ENCODE measurements at places on chromosomes 7 and 10.

DNA sequence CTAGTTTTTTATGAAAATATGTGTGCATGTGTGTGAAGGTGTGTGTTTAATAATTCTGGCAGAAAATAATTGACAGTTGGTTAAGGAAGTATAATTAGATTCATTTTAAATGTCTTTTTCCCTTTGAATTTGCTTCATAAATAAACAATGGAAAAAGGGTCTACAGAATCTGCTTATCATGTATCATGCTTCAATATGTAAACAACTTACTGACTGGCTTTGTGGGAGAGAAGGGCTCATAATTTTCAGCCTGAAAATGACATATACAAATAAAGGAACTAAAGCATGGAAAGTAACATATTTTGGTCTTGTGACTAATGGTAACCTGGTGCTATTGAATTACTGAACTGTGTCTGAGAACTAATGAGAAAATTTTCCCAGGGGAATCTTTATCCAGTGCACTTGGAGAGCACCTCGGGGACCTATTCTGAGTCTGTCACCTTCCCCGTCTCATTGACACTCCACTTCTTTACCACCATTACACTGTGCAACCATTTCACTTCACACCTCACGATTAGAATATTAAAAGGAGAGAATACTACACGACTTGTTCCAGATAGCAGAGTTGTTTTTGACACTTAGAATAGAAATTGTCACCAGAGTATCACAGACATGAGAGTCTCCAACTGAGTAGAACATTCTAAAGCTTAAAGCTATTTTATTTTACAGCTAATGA lies 298.6 kb downstream of the TFEC start:
- DNase-seq, result no peak

DNA sequence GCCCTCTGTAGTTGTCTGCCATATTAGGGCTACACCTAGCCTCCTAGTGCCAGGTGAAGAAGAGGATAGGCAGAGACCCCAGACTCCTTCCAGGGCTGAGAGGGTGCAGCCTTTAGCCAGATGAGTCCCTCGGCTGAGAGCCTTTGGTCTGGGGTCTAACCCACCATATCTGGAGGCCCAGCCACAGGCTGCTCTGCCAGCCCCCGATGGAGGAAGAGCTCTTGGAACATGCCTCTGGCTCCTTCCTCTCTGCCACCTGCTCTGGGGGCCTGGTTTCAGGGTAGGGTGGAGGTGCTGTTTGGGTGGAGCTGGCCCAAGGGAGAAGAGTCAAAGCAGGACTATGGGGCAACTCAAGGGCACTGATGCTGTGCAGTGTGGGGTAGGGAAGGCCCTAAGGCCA lies 1.4 kb downstream of the LRRC18 start:
- no peak for DNase-seq

DNA sequence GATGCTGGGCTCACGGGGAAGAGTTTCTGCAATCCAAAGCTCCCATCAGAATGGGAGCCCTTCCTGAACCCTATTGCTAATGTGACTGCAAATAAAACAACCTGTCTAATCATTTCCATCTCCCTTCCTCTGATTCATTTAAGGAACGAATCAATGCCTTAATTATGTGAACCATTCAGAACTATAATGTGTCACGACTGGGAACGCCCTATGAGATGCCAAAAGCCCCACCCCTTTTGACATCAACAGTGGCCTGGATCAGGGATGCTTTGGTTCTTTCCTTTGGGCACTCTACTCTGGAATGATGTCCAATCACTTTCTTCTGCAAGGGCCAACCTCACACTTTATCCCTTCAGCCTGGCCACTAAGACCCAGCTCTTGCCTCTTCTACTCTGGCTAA lies 195.4 kb upstream of the AOAH start:
- DNase-seq, result no peak

- no peak for DNase-seq
Measured at GRCh38 chr10:102101152-102101551, 19.0 kb downstream of the LDB1 start.

- DNase-seq, result no peak
Measured at GRCh38 chr7:139871820-139872219, 42.8 kb downstream of the TBXAS1 start.

DNA sequence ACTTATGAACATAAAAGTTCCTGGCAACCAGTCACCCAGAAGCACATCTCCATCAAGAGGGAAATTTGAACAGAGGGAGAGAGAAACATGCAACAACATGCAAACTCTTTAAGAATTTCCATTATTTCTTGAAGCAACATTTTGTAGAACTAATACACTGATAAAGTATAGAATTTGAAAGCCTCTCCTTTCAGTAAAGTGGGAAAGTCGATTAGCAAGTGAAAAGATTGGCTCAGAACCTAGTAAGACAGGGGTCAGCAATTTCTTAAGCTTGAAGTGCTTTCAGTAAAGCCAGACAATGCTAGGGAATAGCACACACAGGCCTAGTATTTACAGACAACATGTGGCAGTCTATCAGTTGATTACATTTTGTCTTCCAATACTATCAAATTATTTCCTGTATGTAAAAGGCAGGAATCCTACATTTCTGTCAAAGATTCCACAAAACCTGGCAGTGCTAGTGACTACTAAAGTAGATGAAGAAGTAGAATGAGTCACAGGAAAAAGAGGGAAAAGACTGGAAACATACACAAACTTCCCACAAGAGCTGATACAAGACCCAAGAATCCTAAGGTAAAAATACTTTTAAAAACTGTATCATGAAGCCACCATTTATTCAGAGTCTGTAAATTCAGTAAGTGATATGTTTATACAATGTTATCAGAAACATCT lies 25.2 kb downstream of the DNAJC1 start:
- no peak for DNase-seq

DNA sequence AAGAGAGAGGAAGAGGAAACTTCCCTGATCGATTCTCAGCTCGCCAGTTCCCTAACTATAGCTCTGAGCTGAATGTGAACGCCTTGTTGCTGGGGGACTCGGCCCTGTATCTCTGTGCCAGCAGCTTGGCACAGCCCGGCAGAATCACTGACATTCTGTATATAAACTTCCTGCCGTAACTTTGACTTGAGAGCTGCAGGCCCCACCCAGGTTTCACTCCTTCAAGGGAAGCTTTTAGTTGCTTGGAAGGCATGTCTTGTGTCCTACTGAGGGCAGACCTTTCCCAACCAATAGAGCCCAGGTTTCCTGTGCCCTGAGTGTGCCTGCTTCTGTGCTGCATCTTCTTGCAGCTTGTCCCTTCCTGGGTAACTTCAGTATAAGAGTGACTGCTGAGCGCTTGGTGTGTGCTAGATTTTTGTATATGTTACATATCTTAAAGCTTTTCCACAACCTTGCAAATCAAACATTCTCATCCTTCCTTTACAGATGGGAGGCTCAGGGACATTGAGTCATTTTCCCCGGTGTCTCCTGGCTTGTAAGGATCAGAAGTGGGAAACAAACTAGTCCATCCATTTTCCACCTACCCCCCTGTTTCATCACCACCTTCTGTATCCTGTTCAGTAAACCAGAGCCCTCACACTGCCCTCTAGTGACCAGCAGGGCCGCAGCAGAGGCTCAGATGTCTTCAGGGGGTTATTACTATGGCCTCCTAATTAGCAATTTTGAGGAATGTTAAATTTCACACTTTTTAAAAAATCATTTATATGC lies 225.2 kb upstream of the PRSS58 start:
- DNase-seq, result no peak

GRCh38 chr7:94028768-94029167 lies 24.6 kb upstream of the BET1 start:
- DNase-seq, result no peak

- no peak for DNase-seq
Measured at GRCh38 chr10:2777666-2778355, 289.5 kb upstream of the PFKP start.

- no peak for DNase-seq
Measured at GRCh38 chr7:17722798-17723197, 217.5 kb downstream of the SNX13 start.

DNA sequence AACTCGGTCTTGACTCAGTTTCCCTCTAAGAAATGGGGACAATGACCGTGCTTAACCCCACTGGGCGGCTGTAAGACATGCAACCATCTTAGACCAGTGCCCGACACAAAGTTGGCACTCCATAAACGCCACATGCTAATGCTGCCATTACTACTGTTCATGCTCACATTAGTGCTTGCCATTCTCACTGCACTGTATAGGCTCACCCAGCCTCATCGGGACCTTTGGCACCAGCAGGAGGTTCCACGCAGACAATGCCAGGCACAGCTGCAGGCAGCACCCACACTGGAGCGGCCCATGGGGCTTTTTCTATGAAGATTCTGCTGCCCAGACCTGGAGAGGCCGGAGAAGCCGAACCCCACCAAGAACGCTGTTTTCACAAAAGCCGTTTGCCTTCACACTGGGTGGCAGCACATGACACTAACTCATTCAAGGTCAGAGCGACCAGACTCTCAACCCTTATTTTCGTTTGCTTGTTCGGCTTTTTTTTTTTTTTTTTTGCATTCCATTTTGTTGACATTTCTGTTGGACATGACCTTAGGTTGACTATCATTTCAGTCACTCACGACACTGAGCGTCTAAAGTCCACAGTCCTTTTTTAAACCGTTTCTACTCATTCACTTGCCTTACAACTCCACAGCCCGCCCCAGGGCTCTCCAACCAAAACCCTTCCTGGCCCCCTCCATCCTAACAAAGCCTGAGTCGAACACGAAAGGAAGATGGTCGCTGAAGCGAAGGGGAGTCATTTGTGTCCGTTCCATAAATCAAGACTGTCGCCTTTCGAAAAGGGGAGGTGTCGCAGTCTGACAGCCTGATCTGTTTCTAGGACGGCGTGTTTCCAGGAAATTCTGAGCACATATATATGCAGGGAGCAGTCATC lies 124.4 kb upstream of the RNF32 start:
- DNase-seq, result no peak

DNA sequence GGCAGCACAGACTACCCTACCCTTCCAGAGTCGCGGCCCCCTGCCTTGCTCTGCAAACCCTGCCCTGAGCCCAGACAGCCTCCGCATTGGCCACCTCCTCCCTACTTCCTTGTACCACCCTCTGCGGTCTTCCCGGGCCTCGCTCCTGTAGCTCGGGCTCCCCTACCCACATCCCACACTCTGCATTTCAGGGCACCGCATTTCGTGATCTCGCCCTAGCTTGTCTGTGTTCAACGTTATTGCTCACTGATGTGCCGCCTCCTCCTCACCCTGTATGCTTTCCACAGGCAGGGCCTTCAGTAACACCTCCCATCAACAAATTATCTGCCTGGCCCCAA lies 6.6 kb downstream of the PDIA4 start:
- no peak for DNase-seq

DNA sequence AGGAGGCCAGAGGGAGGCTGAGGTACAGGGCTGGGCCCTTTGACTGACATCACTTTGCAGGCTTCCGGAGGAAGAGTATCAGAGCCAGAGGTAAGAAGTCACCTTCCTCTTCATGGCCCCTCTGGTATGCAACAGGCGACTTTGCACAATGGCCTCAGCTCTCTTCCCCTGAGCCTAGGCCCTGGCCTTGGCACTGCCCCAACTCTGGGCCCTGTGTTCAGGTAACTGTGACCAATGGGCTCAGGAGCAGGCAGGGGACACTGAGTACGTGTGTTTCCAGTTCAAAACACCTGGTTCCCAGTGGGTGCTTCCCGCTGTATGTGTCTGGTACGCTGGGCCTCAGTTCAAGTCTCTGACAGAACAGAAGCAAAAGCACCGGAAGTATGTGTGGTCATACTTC lies 12.1 kb upstream of the PAX2 start:
- DNase-seq, result no peak

GRCh38 chr10:93493162-93493561 lies 3.2 kb upstream of the CEP55 start:
- no peak for DNase-seq

GRCh38 chr10:69449841-69450240 lies 1.4 kb upstream of the TSPAN15 start:
- DNase-seq, result no peak

DNA sequence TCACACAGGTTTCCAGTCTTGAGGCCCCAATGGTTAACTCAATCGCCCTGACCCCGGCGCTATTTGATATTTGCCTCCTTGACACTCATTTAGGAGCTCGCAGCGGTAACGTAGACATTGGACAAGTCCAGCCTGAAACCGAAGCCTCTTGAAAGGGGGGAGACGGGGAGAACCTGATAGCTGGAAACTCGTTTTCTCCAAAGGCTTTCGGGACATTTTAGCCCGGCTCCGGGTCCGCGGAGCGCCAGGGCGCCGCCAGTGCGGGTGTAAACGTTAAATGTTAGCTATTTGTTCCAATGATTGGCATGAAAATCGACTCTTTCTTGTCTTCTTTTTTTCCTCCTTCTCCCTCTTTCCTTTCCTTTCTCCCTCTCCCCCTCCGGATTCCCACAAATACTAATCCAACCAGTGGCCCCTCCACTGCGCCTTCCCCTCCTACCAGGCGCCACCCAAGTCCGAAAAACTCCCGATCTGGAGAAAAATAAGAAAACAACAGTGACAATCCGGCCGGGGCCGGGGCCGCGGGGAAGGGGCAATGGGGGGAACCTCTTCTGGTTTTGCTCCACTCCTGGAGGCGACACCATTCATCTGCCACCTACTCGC lies 17.2 kb upstream of the GATA3 start:
- peak; percentile 71 for DNase-seq

DNA sequence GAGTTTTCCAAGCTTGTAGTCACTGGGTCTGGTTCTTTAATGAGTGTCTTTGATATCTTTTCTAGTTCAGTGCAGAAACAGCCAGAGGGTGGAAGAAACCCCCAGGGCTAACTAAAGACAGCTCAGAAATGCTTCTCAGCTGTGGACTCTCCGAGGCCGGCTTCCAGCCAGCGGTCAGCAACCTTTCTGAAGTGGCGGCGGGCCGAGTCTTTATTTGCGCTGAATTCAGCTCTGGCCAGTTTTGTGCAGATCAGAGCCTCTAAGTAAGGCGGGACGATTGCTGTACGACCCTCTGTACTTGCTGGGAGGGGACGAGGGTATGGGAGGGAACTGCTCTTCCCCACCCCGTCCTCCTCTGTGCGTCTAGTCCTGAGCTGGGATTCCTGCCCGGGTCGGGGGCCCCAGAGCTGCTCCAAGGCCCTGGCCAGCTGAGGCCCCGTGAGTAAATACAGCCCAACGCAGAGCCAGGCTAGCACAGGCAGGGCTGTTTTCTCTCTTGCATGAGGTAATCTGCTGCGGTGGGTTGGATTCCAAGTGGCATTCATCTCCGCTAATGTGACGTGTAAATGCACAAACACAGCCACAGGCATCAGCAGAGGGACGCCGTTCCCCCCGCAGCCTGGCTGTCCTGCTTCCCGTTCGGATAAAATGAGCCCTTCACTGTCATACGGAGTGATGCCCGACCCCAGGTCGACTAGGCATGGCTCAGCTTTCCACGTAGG lies 159.8 kb downstream of the PIP4K2A start:
- peak; percentile 81 for DNase-seq

DNA sequence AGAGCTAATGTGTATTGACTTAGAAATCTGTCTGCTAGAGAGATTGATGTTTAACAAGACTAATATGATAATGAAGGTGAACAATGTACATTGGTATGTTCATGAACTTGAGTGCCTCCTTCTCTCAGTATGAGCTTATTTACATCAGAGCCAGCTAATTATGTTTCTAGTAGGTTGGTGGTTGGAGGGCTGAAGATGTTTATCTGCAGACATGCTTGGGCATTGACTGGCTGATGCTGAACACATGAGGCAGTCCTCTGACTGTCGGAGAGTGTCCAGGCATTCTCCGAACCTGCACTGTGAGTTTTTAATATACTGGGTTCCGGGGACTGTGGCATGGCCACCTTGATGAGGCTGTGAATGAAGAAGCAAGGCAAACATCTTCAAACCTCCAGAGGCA lies 47.5 kb downstream of the BMPER start:
- DNase-seq, result no peak
